ENCODE measurements at places on chromosomes 16 and 17.

- DNase-seq: no peak
Measured at GRCh38 chr16:14668556-14669223, 25.4 kb downstream of the PLA2G10 start.

DNA sequence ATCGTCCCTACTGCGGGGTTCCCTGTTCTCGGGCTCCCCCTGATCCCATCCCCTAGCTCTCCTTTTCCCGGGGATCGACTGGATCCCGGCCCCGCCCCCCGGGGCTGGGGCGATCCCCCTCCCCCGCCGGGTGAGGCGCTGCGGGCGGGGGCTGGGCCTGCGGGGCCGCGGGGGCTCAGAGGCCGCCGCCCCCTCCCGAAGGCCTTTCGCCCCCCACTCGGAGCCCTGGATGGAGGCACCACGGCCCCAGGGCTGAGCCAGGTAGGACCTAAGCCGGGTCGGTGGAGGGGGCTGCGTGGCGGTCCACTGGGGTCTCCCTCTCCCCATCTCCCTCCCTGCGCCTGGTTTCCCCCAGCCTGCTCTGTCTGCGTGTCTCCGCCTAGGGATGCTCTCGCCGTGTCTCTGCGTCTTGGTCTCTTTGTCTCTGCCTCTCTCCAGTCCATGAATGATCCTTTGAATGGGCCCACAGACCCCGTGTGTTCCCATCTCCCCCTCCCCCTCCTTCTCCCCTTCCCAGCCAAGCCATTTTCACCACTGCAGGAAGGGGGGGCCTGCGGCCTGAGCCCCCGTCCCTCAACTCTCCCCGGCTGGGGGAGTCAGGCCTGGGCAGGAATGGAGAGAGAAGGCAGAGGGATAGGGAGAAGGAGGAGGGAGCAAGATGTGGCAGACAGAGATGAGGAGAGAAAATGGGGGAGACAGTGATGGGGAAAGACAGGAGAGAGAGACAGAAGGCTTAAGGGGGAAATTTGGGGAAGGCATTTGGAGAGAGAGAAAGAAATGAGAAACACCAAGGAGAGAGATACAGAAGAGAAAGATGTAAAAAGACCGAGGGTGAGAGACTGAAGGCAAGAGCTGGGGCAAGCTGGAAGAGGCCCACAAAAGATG is 1.7 kb upstream of the TMEM256 start:
- no peak for DNase-seq

- no peak for DNase-seq
Measured at GRCh38 chr16:84561291-84561690, 56.6 kb downstream of the COTL1 start.

DNA sequence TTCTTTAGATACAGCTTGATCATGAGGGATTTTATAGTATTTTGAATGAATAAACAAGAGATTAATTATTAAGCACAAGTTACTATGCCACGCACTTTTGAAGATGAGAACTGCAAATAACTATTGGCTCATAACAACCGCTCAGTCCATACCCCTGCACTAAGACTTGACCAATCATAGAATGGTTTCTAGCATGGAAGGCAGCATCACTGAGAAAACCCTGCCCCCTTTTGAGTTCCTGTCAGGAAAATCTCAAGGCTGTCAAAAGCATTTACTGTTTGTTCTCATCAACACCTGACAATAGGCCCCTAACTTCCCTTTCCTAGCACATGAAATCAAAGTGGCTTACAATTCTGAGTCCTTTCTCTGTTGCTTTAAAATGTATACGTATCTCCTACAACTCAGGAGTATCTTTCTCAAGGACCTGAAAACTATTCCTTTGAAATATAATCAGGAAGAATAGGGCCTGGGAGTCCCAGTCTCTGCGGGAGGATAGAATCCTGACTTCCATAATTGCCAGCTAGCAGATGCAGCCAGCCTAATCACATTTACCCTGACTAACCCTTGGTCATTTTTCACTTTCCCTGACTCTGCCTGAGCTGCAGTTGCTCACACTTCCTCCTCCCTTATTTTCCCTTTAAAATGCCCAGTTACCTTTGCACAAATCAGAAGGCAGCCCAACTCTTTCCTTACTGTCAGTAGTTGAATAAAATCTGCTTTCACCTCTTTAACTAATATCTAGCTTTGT is 9.1 kb upstream of the MMD start:
- no peak for DNase-seq

DNA sequence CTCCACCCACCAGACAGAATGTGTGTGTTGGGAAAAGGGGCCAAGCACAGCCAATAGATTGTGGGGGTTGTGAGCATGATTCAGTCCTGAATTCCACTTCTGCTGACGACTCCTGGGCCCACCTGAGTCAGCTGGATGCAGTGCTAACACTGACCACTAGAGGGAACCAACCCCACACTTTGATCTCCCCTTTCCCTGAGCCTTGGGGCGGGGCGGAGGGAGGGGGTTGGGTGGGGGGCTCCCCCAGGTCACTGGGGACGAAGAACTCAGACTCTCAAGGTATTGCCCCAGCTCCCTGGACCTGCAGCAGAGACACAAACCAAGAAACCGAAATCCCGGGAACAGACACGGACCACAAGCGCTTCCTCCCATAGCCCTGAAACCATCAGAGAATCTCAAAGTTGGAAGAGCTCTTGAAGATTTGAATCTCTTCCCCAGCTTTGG is 621 bp upstream of the CSHL1 start:
- peak; percentile 26 for DNase-seq

- DNase-seq: no peak
Measured at GRCh38 chr17:7839190-7839875, 5.3 kb downstream of the KDM6B start.

DNA sequence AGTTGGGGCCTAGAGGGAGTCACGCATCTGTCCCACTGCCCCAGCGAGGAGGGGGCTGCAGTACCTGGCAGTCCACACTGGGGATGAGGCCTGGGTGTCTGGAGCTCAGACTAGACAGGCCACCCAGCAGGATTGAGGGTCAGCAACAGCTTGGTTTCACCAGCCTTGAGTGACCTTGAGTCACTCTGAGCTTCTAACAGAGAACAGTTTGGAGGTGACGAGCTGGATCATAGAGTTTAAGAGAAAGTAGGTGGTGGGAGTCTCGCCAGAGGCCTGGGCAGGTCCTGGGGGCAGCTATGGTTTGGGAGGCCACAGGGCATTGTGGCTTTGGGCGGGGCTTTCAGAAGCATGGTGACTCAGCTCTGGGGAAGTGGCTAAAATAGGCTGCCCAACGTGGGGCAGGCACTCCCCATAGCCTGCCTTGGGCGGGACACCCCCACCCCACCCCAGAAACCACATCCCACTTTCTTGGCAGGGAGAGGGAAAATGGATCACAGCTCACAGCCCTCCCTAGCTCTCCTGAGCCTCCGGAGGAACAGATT is 20.5 kb downstream of the CDC42EP4 start:
- peak; percentile 89 for DNase-seq

DNA sequence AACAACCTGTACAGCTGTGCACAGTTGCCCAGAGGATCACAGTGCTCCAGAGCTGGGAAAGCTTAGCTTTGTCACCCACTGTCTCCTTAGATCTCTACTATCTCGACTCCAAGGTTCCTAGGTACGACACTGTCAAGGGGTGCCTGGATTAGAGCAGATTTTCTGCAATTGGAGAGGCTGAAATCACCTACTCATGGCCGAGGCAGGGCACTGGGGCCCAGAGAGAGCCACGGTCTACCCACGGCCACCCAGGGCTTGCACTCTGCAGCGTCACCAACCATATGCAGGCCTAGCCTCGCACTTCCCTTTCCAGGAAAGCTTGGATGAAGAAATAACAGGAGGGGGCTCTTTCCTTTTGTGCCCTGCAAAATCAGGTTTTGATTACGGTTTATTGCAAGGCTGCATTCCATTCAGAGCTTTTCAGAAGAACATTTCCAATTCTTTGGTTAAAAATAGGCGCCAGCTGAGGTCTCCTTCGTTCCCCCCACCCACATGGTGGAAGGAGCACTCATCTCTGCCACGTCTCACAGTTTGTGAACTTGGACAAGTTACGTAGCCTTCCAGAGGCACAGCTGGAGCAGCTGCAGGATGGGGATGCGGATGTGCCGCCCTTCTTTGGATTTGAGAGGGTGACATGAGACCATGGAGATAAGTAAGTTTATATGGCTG is 80.0 kb downstream of the IRX5 start:
- DNase-seq: peak; percentile 21

DNA sequence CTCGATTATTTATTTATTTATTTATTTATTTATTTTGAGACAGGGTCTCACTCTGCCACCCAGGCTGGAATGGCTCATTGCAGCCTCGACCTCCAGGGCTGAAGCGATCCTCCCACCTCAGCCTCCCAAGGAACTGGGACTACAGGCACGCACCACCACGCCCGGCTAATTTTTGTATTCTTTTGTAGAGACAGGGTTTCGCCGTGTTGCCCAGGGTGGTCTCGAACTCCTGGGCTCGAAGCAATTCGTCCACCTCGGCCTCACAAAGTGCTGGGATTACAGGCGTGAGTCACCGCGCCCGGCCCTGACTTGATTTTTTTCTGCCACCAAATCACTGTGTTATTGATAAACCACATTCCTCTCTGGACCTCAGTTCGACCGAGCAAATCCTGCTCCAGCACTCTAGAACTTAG is 758 bp upstream of the RPL23A start:
- no peak for DNase-seq

- DNase-seq: no peak
Measured at GRCh38 chr16:11389083-11389482, 43.8 kb downstream of the RMI2 start.

DNA sequence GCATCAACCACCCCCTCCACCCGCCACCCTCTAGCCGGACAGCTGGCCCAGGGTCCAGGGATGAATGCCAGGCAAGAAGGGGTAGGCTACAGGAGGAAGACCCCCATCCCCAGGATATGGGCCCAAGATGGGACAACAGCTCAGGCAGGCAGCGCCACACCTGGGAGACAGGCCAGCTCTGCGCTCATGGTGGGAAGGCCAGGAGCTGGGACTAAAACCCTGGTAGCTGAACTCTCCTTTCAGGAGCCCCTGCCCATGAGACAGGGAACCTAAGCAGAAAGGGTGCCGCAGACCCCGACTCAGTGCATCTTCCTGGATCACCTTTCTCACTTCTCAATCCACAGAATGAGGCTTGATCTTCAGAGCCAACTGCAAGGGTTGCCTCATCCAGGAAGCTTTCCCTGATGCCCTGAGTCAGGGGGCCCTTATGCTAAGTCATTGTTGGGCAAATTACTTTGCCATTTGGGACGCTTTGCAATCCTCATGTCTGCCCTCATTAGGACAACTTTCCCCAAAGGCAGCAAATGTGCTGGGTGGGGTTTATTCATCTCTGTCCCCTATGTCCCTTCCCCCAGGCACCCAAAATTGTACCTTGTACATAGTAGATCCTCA is 9.0 kb downstream of the ZDHHC1 start:
- no peak for DNase-seq

- no peak for DNase-seq
Measured at GRCh38 chr16:879986-880385, 79.5 kb upstream of the GNG13 start.

DNA sequence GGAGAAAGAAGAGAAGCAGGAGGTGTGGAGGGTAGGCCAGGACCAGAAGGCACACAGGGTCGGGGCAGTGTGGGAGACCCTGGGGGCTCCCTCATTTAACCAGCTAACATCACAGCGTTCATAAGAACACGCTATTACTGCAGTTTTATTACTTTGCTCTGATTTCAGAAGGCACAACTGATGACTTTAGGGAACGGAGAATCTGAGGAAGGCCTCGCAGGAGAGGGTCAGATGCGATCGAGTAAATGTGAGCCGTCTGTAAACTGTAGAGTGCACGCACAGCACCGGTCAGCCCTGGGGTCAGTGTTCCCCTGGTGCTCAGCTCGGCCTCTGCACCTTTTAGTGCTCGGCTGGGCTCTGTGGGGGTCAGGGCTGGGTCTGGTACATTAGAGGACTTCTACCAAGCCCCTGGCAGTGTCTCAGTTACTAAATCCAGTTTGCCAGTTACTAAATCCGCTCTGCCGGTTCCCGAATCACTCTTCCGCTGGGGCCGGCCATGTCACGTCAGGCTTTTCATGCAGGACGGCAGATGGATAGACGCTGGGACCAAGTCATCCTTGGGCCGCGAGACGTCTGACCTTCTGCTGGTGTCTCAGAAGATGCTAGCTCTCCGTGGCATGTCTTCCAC is 325.9 kb downstream of the SEC14L1 start:
- DNase-seq: no peak

DNA sequence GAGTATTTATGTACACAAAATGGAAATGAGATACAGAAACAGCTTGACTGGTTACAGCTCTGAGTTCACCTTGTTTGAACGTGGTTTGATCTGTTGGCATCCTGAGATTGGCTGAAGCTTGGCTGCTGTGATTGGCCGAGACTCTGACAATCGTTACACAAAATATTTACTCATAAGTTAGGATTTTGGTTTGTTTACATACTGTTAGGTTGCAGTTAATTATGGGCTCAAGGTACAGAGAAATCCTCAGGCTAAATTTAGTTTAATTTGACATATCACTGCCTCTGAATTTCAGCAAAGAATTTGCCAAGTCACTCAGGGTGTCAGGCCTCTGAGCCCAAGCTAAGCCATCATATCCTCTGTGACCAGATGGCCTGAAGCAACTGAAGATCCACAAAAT is 227.3 kb downstream of the COPRS start:
- DNase-seq: no peak

DNA sequence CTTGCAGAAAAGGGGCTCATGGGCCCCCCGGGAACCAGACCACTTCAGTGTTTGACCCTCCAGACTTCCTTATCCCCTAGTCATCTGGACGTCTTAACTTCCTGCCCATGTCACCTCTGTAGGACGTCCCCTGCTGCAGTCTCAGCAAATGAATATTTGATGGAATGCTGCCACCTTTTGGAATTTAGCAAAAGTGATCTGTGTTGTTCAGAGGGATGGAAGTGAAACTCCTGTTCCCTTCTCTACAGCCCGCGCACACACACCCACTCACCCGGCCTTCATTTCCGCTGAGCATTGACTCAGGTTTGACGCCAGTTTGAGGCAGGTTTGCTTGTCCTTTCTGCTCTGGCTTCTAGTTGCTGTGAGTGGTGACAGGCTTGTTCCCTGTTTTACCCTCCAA is 507.2 kb upstream of the EEF2KMT start:
- no peak for DNase-seq

DNA sequence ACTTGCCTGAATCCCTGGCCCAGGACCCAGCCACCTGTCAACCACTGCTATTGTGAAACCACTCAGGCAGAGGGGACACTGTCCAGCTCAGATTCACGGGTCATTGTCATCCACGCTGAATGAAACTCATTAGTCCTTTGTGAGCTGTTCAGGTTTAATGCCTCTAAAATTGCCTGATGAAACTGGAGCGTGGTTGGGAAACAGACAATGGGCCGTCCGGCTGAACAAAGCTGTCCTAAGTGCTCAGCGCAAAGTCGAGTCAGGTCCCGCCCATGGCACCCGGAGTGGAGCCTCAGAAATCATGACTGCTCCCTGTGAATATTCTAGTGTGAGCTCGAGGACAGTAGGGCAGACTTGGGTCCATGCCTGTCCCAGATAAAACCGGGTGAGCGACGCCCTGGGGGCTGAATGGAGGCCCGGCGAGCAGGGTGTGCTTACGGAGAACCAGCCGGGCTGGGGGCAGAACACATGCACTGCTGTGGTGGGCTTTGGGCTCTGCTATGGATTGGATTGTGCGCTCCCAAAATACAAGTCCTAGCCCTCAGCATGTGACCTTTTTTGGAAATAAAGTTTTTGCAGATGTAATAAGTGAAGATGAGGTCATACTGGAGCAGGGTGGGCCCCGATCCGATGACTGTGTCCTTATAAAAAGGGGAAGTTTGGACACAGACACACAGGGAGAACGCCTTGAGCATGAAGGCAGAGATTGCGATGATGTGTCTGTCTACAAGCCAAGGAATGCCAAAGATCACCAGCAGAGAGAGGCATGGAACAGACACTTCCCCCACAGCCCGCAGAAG is 12.9 kb upstream of the CMIP start:
- DNase-seq: peak; percentile 96

- DNase-seq: no peak
Measured at GRCh38 chr17:8109661-8110455, 8.5 kb downstream of the ALOXE3 start.
